ENCODE measurements at places on chromosomes 12 and 14.
A peak's percentile ranks its signal among the peaks of the same experiment; 100 is the strongest.

DNA sequence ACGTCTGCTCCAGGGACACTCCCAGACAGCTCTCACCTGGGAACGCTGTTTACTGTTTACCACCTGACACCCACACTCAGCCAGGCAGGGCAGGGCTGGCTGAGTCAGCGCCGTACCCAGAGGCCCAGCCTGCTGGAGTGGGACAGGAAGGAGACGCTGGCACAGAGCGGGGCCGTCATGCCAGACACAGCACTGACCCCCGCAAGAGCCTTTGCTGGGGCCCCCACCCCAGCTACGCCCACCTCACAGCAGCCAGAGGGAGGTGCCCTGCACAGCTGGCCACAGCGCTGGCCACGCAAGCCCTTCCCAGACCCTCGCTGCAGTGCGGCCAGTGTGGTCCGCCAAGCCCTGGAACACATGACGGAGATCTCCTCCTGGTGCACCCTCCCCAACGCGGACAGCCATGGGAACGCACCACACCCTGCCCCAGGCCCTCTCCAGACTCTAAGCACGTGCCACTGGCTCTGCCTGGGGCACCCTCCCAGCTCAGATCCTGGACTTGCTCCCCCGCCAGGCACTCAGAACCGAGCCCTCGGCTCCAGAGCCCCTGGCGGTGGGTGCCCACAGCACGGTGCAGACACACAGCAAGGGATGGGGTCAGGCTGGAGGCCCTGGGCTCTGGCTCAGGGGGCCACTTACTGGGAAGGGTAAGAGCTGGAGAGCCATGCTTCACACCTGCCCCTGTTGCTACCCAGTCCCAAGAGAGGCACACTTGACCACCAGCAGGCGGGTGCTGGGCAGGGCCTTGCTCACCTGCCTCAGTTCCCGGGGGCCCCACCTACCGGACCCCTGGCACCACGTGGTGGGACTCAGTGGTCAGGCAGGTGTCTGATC lies 5.7 kb downstream of the AHNAK2 start:
- H3K4me3 ChIP-seq, result peak overlapping the region; percentile 66
- H3K4me1 ChIP-seq, result peaks cover 97% of the 10 kb centered on the region

DNA sequence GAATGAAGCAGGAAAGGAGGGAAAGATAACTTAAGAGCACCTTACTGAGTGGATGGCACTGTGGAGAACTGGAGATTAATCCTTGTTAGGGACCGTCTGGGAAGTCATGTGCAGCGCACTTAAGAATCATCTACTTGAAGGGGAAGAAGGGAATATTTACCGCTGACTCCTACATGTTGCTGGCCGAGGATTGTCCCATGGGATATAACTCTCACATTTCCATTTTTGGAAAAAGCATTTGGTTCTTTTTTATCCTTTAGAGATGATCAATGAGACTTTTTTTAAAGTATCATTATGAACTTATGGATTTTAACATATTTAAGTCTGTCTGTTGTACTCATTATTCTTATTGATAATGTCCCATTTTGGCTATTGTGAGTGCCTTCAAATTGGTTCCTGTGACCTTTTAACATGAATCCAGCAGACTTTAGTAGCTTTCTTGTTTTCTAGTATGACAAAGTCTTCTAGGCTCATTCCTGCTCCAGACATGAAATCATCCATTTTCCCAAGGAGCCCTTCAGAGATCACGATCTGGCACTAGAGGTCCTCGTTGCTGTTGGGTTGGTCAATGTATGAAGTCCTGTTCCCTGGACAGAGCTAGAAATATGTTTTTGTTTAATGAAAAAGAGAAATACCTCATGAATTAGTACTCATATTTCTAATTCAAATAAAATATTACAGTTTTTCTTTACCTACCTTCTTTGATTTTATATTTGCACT lies 20.2 kb upstream of the FAM234B start:
- H3K27me3 ChIP-seq, result no peaks in the 10 kb centered on the region
- no peaks in the 10 kb centered on the region for H3K4me1 ChIP-seq
- no peak for DNase-seq
- H3K27ac ChIP-seq, result no peak overlapping the region
- no peaks in the 10 kb centered on the region for H3K36me3 ChIP-seq

- H3K27me3 ChIP-seq, result no peaks in the 10 kb centered on the region
Observed at GRCh38 chr12:103813949-103814348, 27.1 kb downstream of the NT5DC3 start.

GRCh38 chr14:95189367-95190132 lies 32.2 kb upstream of the DICER1 start:
- H3K27ac ChIP-seq, result no peak overlapping the region
- no peaks in the 10 kb centered on the region for H3K27me3 ChIP-seq
- H3K4me1 ChIP-seq, result peaks cover 6% of the 10 kb centered on the region
- no peak overlapping the region for H3K4me3 ChIP-seq
- H3K36me3 ChIP-seq, result peaks cover 48% of the 10 kb centered on the region
- no peak for DNase-seq

- DNase-seq, result peak; percentile 73
- H3K36me3 ChIP-seq, result peaks cover 16% of the 10 kb centered on the region
- peak overlapping the region; percentile 88 for H3K27ac ChIP-seq
- H3K4me1 ChIP-seq, result peaks cover 14% of the 10 kb centered on the region
- H3K4me3 ChIP-seq, result peak overlapping the region; percentile 99
- H3K27me3 ChIP-seq, result no peaks in the 10 kb centered on the region
Observed at GRCh38 chr14:21268617-21269251, 508 bp downstream of the HNRNPC start.

DNA sequence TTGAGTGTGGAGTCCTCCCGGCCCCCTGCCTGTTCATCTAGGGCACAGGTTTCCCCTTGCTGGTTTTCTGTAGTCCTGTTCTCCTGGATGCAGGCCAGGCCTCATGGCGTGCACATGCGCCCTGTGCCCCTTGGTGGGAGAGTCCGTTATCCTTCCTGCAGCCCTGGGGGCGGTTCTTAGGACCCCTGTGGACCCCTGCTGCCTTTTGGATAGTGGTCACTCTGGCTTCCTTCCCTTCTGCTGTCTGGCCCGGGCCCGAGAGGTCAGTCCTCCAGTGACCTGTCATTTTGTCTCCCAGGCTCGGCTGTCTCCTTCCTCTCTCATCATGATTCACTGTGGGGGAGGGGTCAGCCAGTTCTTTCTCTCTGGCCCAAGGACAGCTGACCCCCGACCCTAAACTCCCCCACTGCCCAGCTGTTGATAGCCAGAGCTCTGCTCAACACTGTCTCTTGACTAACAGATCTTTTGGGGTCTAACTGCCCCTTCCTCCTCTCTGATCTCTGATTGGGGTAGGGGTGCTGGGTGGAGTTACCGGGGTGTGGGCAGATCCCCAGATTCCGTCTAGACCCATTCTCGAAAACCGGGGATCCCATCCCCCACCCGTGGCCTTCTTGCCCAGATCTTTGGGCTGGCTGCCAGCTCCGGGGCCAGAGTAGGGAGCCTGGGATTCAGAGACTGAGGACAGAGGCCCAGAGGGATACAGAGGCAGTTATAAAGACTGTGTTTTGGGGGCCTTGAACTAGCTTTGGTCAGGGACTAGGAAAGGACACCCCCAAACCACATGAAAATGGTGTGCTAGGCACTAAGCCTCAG lies 7.0 kb downstream of the CCND2 start:
- peak overlapping the region; percentile 54 for H3K4me3 ChIP-seq
- peaks cover 7% of the 10 kb centered on the region for H3K27me3 ChIP-seq
- H3K27ac ChIP-seq, result no peak overlapping the region

- no peak for DNase-seq
- no peaks in the 10 kb centered on the region for H3K36me3 ChIP-seq
- peaks cover 95% of the 10 kb centered on the region for H3K27me3 ChIP-seq
- peak overlapping the region; percentile 47 for H3K4me3 ChIP-seq
- no peak overlapping the region for H3K27ac ChIP-seq
Observed at GRCh38 chr12:52691076-52691840, 11.1 kb upstream of the KRT1 start.

DNA sequence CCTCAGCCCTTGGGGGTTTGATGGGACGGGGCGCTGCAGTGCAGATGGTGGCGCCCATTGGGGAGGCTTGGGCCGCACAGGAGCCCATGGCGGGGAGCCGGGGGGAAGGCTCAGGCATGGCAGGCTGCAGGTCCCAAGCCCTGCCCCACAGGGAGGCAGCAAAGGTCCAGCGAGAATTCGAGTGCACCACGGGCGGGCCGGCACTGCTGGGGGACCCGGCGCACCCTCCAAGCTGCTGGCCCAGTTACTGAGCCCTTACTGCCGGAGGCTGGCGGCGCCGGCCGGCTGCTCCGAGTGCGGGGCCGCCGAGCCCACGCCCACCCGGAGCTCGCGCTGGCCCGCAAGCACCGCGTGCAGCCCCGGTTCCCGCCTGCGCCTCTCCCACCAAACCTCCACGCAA lies 34.1 kb upstream of the NUBPL start:
- H3K27ac ChIP-seq, result no peak overlapping the region
- no peaks in the 10 kb centered on the region for H3K36me3 ChIP-seq

DNA sequence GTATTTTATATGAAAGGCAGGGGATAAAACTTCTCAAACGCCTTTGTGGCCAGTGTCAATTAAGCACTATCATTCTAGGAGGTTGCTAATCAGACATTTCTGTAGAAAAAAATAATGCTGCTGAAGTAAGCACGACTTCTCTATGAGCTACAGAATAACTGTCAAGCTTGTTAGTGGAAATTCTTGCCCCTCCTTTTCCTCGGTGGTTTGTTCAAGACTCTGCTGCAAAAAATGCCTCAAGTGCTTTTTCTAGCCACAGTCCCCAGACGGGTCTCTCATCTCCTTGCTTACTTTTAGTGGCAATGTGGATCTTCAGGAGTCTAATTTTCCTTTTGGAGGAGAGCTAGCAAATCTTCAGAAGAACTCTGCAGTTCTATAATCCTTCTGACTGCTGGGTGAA lies 452.0 kb downstream of the FUT8 start:
- DNase-seq, result no peak
- H3K27ac ChIP-seq, result no peak overlapping the region
- H3K27me3 ChIP-seq, result no peaks in the 10 kb centered on the region

- no peak overlapping the region for H3K27ac ChIP-seq
- peaks cover 2% of the 10 kb centered on the region for H3K4me1 ChIP-seq
- DNase-seq, result peak; percentile 50
- no peaks in the 10 kb centered on the region for H3K36me3 ChIP-seq
Observed at GRCh38 chr12:31369712-31370521, 44.0 kb upstream of the SINHCAF start.

GRCh38 chr12:3976351-3976938 lies 103.2 kb upstream of the PARP11 start:
- no peak overlapping the region for H3K4me3 ChIP-seq
- DNase-seq, result no peak

Data from mesenchymal stem cell (in vitro differentiated cells and primary cell).